ENCODE measurements at places on chromosomes 16 and 17.
A peak's percentile ranks its signal among the peaks of the same experiment; 100 is the strongest.

DNA sequence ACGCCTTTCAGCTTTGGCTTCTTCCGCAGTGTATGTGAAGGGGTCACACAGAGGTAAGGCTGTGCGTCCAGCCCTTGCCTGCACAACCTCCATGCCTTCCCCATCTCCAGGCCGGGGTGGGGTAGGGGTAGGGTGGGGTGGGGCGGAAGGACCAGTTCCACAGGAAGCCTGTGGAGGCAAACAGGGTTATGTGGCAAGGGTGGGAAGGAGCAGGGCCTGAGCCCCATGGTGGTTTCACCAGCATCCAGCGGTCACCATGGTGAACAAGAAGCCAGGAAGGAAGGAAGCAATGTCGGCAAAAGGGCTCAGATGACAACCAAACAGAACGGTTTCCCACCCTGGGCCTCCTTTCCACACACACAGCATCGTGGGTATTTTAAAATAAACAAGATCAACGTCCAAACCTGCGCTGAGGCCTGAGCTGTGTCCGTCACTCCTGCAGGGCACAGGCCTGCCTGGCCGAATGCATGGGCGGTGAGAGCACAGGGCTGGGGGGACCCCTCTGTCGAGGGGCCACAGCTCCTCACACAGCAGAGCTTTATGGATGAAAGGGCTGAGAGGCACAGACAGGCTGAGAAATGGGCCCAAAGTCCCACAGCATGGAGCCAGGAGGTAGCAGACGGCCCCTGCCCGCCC lies 80.5 kb downstream of the ZNF778 start:
- no peak for DNase-seq

- DNase-seq, result no peak
Measured at GRCh38 chr16:56607675-56608042, 725 bp upstream of the MT2A start.

DNA sequence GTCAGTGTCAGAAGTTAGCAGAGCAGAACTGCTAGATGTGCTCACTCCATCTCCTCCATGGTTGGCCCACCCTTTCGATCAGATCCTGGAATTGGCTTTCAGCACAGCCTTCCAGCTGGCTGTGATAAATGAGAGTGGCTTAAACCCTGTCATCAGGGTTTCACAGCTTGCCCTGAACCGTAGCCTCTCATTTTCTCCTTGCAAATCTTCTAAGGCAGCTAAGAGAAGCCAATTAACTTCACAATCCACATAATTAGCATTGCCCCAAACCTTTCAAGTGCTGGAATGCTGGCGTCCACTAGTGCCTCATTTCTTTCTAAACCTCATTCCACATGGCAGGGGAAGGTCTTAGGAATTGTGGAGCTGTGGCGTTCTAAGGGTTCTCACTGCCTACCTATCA lies 21.7 kb downstream of the MILR1 start:
- no peak for DNase-seq

DNA sequence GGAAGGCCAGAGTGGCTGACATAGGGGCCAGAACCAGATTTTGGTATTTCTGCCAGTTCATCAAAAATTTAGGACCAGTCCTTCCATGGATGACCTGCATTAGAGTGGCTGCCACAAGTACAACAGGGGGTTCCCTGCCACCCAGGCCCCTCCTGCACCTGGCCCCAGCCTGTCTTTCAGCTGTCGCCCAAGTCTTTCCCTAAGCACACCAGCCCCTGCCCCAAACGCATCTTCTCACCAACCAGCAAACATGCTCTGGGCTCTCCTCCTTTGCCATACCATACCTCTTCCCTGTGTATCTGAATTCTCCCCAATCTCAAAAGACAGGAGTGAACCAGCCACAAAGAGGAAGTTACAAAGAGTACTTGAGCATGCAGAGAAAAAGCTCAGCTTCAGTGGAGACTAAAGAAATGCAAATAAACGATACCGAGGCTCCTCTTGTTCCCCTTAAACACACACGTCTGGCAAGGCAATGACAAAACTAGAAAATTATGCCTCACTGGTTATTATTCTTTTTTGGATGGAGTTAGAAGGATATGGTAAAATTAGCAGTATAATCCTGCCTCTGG lies 130.6 kb downstream of the DYNLRB2 start:
- DNase-seq, result no peak

GRCh38 chr16:66220702-66221101 lies 145.8 kb upstream of the CDH5 start:
- DNase-seq, result no peak

- peak; percentile 20 for DNase-seq
Measured at GRCh38 chr17:10652984-10653659, 4.0 kb downstream of the MYH3 start.

DNA sequence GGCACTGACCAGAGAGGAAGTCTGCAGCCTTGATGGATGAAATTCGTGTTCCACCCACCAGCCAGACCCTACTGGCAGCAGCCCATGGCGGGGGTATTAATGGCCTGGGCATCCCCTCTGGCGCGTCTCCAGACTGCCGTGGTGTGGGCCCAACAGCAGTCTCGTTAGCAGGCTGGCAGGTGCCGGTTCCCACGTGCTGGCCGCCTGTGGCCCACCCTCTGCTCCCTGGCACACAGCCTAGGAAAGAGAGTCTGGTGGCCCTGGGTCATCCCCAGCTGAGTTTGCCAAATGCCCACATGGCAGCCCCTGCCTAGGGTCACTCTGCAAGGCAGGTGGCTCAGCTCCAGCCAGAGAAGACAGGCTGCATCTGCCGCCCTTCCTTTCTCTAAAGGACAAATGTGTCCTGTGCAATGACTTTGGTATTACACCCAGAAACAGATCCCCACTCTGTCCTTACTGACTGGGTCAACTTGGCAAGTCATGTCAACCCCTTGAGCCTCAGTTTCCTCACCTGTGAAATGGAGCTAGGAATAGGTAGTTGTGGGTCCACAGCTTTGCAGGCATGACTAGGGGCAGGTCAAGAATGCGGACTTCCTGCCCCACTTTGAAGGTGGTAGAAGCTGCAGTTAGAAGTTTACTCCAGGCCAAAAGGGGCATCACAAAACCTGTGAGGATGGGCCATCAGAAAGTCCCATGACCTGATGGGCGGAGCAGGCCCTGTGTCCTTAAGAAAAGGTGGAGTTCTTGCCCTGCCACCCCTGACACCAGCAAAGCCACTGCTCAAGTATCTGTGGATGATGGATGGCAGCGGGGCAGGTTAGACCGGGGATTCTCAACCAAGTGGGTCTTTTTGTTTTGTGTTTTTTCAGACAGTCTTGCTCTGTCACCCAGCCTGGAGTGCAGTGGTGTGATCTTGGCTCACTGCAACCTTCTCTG lies 76.6 kb downstream of the ABCC6 start:
- DNase-seq, result no peak

DNA sequence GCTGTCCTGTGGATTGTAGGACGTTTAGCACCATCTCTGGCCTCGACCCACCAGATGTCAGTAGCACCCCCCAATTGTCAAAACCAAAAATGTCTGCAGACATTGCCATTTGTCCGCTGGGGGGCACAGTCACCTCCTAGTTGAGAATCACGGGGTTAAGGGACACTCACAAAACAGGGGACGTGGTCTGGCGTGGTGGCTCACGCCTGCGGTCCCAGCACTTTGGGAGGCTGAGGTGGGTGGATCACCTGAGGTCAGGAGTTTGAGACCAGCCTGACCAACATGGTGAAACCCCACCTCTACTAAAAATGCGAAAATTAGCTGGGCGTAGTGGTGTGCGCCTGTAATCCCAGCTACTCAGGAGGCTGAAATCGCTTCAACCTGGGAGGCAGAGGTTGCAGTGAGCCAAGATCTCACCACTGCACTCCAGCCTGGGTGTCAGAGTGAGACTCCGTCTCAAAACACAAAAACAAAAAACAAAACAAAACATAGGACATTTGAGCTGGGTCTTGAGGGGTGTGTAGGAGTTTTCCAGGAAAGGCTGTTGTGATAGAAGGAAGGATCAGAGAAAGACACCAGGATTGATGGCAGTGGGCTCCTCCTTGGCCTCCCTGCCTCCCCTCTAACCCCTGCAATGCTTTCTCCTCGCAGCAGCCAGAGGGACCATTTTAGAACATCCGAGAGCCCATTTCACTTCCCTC lies 171.8 kb upstream of the GSE1 start:
- no peak for DNase-seq

DNA sequence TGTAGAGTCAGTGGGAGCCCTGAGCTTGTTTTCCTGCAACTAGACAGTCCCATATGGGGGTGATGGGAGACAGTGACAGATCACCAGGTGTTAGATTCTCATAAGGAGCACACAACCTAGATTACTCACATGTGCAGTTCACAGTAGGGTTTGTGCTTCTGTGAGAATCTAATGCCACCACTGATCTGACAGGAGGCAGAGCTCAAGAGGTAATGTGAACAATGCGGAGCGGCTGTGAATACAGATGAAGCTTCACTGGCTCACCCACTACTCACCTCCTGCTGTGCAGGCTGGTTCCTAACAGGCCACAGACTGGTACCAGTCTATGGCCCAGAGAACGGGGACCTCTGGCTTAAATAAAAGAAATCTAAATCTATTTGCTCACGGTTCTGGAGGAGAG lies 10.2 kb upstream of the HSD17B2 start:
- no peak for DNase-seq

GRCh38 chr17:70654706-70655105 lies 485.4 kb downstream of the KCNJ2 start:
- no peak for DNase-seq
